ENCODE measurements at places on chromosomes 11 and 22. TPM values are rescaled to one million over a fixed set of nuclear protein-coding genes. Genes with fewer than 3 reads are reported as not detected.

- no peak for DNase-seq
Observed at GRCh38 chr11:32317643-32318042, 117.7 kb downstream of the WT1 start.

- DNase-seq = no peak
Observed at GRCh38 chr11:58776891-58777710, 45.4 kb upstream of the GLYAT start.

DNA sequence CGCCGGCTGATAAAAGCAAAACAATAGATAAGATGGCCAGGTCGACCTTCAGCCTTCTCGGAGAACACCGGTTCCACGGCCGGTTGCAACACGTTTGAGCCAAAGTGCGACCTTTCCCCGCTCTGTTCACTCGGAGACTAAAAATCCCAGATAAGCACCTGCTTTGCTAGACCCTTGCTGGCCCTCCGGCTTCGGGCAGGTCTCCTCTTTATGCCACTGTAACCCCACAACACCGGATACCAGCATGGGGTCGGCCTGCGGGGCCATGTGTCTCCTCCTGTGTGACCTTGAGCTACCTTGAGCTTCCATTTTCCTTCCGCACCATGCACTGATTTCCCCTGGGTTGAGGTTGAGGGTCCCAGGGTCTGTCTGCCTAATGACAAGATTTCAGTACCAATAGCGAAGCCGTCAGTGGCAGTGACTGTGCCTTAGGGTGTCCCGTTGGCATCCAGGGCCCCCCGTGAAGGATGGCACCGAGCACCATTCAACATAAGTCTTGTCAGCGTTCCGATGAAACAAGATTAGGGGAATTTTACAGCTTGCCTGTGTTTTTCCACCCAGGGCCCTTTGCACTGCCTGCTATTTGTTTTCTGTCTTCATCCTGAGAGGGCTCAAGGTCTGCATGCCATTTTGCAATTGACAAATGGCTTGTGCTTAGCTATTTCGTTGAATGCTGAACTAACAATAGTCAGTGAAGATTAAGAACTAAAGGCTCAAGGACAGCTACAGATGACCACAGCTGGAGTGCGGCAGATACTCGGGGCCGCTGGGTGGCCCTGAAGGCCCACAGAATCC lies 118.6 kb downstream of the KCNQ1 start:
- DNase-seq = no peak

GRCh38 chr11:34466802-34467488 lies 28.2 kb downstream of the CAT start:
- no peak for DNase-seq

DNA sequence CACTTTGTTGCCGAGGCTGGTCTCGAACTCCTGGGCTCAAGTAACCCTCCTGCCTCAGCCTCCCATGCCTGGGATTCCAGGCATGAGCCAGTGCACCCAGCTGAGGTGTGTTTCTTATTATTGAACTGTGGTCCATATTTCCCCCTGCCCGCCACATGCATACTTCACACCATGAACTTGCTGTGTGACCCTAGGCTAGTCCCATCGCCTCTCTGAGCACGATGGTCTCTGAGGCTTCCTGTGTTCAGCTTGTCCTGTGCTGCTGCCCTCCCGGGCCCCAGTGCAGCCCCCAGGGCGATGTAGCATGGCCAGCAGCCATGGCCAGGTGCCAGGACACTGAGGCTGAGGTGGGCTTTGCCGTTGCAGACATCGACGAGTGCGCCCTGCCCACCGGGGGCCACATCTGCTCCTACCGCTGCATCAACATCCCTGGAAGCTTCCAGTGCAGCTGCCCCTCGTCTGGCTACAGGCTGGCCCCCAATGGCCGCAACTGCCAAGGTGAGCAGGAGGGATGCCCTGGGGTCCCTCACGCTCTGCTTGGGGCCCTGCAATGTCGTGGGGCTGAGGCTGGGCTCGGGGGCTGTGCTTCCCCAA lies 45.7 kb downstream of the FBLN1 start:
- DNase-seq = no peak

DNA sequence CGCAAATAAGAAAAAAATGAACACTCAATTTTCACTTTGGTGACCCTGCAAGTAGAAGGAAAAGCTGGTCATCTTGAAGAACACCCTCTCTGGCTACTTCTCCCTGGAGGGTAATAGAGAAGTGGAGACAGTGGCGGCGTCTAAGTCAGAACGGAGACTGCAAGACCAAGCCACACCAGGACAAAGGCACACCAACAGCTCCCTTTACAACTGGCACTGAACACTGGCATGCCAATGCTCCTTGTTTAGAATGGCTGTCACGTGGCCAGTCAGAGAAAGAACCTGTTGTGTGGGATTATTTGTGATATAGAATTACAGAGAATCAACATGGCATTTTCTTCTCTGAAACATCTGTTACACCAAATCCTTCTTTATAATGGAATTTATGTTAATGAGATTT lies 61.3 kb upstream of the YPEL1 start:
- no peak for DNase-seq

- DNase-seq = no peak
Observed at GRCh38 chr11:18347471-18348125, 25.2 kb downstream of the GTF2H1 start.

- DNase-seq = no peak
Observed at GRCh38 chr11:92045301-92045700, 179.3 kb upstream of the FAT3 start.

GRCh38 chr11:72860592-72860991 lies 46.4 kb downstream of the ATG16L2 start:
- no peak for DNase-seq

GRCh38 chr11:122717264-122717867 lies 61.8 kb downstream of the UBASH3B start:
- no peak for DNase-seq

GRCh38 chr22:46072981-46073682 lies 77.2 kb upstream of the PPARA start:
- no peak for DNase-seq

DNA sequence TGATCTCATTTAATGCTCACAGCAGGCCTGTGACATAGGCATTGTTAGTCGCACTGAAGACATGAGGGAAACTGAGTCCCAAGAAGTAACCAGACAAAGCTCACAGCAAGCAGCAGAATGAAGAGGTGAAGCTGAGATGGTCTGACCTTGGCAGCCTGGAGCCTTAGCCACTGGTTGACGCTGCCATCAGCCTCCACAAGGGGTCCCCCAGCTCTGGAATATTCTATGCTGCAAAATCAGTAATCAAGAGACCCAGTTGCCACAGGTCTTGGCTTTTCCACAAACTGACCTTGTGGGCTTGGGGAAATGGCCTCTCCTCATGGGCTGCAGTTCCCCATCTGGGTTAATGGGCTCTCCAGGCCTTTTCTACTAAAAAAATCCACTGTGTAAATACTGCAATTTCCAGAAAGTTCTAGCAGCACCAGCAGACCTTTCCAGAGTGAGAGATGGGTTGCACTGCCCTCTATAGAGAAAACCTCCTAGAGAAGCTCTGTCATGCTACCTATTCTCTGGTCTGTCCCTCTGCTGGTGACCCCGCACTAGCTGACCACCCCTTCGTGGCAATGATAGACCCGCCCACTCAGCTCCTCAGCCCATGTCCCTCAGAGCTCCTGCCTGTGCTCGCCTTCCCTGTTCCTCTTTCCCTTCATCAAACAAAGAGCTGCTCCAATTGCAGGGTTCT lies 22.6 kb upstream of the ISX start:
- no peak for DNase-seq

DNA sequence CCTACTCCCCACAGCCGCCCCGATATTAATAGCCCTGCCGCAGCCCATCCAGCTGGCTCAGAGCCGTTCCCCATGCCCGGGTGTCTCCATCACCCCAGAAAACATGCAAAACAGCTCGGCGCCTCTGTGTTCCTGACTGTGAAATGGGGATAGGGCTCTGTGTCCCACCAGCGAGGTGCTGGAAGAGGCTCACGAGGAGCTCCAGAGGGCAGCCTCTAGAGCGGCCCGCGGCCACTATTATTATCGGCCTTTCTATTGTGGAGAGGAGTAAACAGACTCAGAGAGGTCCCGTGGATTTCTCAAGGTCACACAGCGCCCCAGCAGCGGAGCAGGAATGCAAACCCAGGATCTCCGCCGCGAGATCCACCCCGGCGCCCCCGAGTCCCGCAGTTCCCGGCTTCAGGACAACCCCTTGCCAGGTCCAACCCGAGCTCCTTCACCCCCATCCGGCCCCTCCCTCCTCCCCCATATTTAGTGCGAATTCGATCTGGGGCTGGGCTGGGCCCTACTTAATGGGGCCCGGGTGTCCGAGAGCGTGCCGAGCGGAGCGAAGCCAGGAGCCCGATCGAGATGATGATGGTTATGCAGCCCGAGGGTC lies at the start of gene ACTN3:
Gene ACTN3 (plus strand): TSS at position 536 of the 598 bp plus-strand sequence. CDS start 35 bp downstream, at position 571.
- DNase-seq = no peak

DNA sequence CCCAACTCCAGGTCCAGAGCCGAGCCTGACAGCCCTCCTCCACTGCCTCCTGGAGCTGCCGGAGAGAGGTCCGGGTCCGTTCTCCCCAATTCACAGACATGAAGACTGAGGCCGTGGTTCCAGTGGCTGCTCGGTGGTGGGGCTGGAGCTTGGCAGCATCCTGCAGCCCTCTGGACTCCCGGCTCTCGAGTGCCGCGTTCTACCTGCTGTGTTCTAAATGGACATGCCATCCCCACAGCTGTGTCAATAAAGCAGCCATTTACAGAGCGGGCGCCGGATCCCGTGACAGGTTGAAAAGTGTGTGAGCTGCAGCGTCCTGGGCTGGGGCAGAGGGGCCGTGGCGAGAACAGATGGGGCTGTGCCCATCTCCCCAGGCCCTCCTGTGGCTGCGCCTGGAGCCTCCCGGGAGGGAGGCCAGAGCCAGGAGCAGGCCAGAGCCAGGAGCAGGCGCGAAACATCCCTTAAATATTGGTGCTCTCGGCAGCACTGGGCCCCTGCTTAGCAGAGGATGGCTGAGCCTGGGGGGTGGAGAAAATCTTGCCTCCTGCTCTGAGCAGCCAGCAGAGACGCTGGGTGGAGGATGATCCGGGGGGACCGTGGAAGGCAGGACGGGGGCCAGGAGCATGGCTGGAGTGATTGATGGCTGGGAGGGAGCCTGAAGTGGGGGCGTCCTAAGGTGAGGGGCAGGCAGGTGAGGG lies 46.2 kb downstream of the FLRT1 start:
- DNase-seq = no peak

DNA sequence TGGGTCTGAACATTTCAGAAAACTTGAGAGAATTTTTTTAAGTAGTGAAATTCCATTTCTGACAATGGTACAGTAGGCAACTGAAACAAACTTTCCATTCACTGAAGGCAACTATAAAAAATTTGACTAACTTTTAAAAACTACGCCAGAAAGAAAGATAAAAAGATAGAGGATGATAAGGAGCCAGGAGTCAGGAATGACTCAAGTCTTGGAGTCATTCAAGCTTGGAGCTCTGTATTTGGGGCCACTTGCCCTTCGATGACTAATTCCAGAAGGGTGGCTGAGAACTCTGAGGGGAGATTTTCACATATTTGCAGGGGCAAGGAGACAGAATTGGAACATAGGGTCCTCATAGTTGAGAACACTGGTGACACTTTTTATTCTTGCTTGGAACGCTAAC lies 1083.2 kb upstream of the CNTN5 start:
- DNase-seq = no peak

GRCh38 chr11:130979386-130979972 lies 63.2 kb upstream of the SNX19 start:
- DNase-seq = no peak

DNA sequence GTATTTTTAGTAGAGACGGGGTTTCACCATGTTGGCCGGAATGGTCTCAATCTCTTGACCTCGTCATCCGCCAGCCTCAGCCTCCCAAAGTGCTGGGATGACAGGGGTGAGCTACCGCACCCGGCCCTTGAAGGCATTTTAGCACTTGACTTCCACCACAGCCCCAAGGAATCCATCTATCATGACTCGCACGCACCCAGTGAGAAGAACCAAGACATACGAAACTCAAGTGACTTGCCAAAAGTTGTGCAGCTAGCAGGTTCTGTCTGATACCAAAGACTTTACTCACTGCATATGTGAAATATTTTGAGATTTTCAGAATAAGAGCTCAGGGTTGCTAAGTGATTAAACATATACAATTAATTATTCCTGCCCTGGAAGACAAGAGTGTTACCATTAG lies 21.0 kb downstream of the FLI1 start:
- no peak for DNase-seq

DNA sequence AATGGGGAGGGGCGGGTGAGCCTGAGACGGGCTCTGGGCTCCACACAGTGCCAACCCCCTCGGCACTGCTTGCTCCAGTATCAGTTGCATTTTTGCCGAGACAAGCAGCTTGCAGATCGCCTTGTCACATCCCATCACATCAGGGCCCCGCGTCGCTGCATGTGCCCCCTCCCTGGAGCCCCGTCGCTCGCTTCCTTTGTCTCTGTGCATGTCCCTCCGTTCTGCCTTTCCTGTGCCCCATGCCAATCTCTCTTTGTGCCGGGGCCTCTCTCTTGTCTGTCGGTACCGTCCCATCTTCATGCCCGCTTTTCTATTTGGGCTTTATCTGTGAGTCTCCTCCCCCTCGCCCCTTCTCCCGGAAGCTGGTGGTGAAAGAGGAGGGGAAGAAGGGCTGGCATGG lies 202.2 kb downstream of the CEP164 start:
- DNase-seq = no peak

DNA sequence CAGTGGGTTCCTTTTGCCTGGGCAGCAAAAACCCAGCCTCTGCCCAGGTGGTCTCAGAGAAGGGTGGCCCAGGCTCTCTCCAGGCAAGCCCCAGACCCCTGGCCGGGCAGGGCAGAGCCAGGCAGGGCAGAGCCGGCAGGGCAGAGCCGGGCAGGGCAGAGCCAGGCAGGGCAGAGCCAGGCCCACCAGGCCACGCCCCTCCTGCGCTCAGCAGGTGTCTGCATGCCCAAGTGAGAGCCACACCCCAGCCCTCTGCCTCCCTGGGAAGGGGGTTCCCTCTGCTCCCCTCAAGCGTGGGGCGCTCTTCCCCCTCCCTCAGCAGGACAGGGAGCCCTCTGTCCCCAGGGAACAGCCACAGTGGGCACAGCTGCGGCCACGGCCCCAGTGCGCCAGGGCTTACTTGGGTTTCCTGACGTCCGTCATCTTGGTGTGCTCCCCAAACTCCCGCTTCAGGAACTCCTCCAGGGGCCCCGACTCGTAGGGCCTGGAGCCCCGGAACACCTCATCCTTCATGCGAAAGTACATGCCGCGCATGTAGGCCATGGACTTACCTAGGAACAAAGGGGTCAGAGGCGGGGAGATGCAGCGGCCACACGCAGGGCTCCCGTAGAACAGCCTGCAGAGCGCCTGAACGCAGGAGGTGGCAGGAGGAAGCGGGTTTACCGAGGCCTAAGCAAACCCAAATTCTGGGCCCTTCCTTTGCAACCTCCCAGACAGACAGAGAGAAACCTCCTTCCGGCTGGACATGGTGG lies 10.1 kb upstream of the BAIAP2L2 start:
- no peak for DNase-seq

DNA sequence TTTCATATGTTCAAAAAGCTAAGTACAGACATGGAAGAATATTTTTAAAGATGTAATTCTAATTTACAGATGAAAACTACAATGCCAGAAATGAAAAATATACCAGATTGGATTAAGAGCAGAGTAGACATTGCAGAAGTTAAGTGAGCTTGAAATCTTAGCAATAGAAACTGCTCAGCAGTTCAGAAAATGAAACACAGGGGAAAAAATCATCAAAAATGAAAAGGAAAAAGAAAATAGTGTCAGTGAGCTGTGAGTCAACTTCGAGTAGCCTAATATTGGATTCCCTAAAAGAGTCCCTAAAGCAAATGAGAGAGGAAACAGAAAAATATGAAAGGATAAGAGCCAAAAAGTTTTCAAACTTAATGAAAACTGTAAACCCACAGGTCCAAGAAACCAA lies 25.8 kb upstream of the IL10RA start:
- no peak for DNase-seq

Gene RIMBP3B
- total RNA-seq = 0.11 TPM

Gene ROBO4
- total RNA-seq = 19.7 TPM

Gene ANKK1
- 0.16 TPM for total RNA-seq

Gene FXYD2
- total RNA-seq = 5.0 TPM

Gene GSC2
- total RNA-seq = not detected

Gene IGLL5
- total RNA-seq = 0.69 TPM

Gene AGBL2
- total RNA-seq = 3.5 TPM

All from urinary bladder (tissue), 4 donors.